ENCODE measurements at places on chromosomes 6 and 20. TPM values are rescaled to one million over a fixed set of nuclear protein-coding genes. Genes with fewer than 3 reads are reported as not detected.

Gene TRMT6
- 14.8 TPM for total RNA-seq

Gene MCM8
- total RNA-seq: 15.4 TPM

Gene ACTL10
- total RNA-seq: 1.2 TPM

Gene CD83
- total RNA-seq: 50.9 TPM

Gene TUBB1
- 0.47 TPM for total RNA-seq

Gene RAET1G
- not detected for total RNA-seq

Gene SLX4IP
- 5.1 TPM for total RNA-seq

Gene HLA-DOA
- 38.8 TPM for total RNA-seq

Gene GABRR2
- 0.42 TPM for total RNA-seq

Gene NR2E1
- total RNA-seq: 0.05 TPM

Gene MOXD1
- 1.9 TPM for total RNA-seq

Gene IRAK1BP1
- 6.2 TPM for total RNA-seq

Gene SIRPB1
- 0.90 TPM for total RNA-seq

Gene HM13
- 23.9 TPM for total RNA-seq

Gene BAK1
- total RNA-seq: 12.8 TPM

Gene LRRN4
- total RNA-seq: 0.05 TPM

Gene PPP1R18
- 47.6 TPM for total RNA-seq

Gene OR2H2
- not detected for total RNA-seq

Gene MCUR1
- total RNA-seq: 15.0 TPM

Gene LATS1
- 12.1 TPM for total RNA-seq

Gene RRAGD
- total RNA-seq: 17.9 TPM

Gene DEF6
- 75.7 TPM for total RNA-seq

Gene ENPP3
- total RNA-seq: 4.4 TPM

Gene TNFRSF21
- 10.7 TPM for total RNA-seq

Gene ULBP1
- 0.19 TPM for total RNA-seq

Gene AIF1
- total RNA-seq: 558 TPM

Gene GSTA2
- 0.14 TPM for total RNA-seq

Gene ADGRF5
- total RNA-seq: 4.2 TPM

Gene SPATS1
- 0.33 TPM for total RNA-seq

Gene CDH26
- total RNA-seq: 1.8 TPM

Gene GPX5
- not detected for total RNA-seq

Gene CPXM1
- total RNA-seq: 11.9 TPM

Gene AHI1
- 11.5 TPM for total RNA-seq

Gene SRMS
- total RNA-seq: 0.05 TPM

Gene EYA2
- 11.1 TPM for total RNA-seq

Gene ELOVL2
- 0.76 TPM for total RNA-seq

Gene CALHM5
- total RNA-seq: 0.33 TPM

Gene TSPO2
- total RNA-seq: 0.38 TPM

Gene LBP
- 0.09 TPM for total RNA-seq

Gene GLP1R
- under 0.01 TPM for total RNA-seq

Gene SIM1
- 0.05 TPM for total RNA-seq

Gene TTK
- total RNA-seq: 57.7 TPM

Gene LGSN
- 0.14 TPM for total RNA-seq

Gene ACTR5
- 7.4 TPM for total RNA-seq

Gene MOG
- not detected for total RNA-seq

Gene OVOL2
- 0.94 TPM for total RNA-seq

Gene HMGCLL1
- 0.42 TPM for total RNA-seq

Gene PROKR2
- not detected for total RNA-seq

Gene FILIP1
- 1.9 TPM for total RNA-seq

Gene ESR1
- 0.28 TPM for total RNA-seq

Gene FANCE
- total RNA-seq: 3.6 TPM
